ENCODE measurements at places on chromosomes 7 and 10.

DNA sequence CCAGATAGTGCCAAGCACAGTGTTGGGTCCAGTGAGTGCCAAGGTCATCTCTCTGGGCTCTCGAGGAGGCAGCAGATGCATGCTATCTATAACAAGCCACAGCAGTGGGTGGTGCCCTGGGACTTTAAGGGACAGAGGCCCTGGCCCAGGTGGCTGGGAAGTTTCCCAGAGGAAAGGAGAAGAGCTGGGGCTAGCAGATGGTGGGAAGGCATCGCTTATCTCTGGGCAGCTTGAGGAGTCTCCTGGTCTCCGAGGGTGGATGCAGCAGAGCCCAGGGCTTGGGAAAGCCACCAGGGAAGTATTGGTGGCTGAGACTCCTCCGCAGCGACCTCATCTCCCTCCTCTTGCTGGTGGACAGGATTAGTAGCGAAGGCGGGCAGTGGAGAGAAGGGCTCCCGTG, 63.4 kb upstream of the LRRC4 start:
- no peak for DNase-seq

DNA sequence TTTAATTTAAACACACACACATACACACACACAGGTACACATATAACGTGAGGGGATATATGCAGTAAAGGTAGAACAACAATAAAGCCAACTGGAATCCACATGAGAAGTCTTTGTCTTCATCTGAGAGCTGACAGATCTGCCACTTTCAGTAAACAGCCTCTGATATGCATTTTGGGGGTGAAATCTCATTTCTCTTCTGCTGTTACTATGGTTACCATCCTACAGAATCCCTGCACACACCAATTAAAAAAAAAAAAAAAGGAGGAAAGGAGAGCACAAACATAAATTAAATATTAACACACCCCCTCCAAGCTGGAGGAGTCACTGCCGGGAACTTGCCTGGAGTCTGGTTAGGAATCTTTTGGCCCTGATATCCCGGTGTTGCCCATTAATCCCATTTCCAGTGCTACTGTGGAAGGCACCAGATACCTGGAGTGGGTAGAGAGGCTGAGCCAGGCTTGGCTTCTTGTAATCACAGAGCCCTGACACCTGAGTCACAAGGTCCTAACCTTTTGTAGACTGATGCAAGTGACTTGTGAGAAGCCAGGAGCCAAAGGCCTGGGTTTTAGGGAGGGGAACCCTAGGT, 169.1 kb downstream of the LHFPL3 start:
- DNase-seq = no peak

- no peak for DNase-seq
Measured at GRCh38 chr10:17006631-17007417, 122.8 kb downstream of the CUBN start.

DNA sequence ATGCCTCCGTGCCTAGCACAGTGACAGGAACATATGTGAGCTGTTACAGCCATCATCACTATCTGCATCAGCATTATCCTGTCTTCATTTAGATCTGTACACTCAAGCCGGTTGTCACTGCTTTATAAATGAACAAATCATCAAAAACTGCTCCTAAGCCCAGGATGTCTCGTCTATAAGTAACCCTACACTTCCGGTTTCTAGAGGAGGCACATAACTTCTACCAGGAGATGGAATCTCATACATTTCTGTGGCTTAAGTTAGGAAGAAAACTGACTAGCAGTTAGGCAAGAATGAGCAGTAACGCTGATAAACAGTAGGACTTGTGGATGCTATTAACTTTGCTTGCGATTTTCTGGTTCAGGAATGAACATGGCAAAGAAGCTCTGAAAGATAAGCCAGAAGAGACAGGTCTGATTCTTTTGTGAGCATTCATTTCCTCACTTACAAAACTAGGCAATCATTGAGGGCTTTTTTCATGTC, 1199.2 kb downstream of the SORCS3 start:
- no peak for DNase-seq

DNA sequence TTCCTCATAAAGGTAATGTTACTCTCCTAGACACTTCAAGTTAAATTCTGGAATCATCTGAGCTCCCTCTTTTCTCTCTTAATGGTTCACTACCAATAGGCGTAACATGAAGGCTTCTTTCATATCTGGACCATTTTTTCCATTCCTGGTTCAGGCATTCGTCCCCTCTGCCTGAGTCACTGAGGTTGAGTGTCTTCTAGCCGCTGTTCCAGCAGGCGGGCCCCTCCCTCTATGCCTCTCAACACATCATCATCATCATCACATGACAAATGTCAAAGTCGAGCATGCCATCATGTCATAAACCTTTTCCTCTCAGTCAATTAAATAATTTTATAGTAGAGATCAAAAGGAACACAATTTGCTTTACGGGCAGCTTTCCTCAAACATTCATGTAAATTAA, 168.9 kb upstream of the ASAH2 start:
- no peak for DNase-seq

- no peak for DNase-seq
Measured at GRCh38 chr10:105189463-105189800, 548.3 kb downstream of the SORCS3 start.

DNA sequence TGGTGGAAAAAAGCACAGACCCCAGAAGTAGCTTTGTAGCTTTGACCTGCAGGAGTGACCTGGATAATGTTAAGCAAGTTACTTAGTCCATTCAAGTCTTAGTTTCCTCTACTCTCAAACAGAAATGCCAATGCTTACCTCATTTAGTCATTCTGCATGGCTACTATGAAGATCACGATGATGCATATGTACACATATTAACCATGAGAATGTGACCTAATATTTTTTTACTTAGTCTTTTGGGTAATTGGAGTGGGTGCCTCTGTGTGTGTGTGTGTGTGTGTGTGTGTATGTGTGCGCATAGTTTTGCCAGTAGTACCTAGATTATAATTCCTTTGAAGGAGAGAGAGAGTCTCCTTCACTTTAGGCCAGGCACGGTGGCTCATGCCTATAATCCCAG, 95.8 kb downstream of the NRP1 start:
- DNase-seq = no peak

DNA sequence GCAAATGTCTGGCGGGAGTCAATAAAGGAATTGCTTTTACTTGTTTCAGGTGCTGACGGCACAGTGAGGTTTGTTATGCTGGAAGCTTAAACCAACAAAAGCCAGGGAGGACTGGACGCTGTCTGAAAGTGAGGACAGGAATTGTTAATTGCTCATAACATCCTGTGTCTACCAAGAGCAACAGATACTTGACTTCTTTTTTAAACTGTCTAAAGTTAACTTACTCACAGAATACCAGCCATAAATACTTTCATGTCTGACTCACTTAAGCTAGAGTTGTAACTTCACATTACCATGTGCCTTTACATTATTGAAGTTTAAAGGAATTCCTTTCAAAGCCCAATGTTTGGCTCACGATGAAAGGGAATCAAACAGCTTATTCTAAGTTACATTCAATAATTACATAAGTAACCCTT, 252.7 kb upstream of the SHH start:
- DNase-seq = no peak

DNA sequence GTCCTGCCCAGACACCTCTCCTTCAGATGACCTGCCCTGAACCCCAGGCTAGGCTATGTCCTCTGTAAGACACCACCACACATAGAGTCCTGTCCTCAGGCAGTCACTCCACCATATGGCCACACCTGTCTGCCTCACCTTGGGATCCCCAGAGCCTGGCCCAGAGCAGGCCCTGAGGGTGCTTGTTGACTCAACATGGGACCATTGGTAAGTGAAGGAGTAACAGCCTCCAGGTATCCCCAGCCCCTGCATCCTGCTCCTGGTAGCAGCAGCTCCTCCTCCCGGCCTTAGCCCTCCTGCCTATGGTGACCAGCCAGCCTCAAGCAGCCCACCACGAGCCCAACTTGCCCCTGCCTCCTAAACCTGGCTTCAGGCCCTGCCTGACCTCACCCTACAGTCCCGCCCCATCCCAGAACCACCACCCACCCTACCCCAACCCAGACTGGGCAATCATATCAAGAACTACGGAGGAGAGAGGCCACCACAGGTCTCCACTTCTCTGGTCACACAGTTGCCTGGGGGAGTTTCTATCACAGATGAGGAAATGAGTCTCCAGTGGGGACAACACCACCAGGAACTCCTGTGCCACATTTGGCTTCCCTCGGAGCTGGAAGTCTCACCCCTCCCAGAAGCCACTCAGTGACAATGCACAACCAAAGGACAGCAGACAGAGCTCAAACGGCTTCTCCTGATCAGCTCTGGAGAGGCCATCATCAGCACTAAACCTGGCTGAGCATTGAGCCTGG, 136.6 kb downstream of the GRID1 start:
- DNase-seq = no peak

DNA sequence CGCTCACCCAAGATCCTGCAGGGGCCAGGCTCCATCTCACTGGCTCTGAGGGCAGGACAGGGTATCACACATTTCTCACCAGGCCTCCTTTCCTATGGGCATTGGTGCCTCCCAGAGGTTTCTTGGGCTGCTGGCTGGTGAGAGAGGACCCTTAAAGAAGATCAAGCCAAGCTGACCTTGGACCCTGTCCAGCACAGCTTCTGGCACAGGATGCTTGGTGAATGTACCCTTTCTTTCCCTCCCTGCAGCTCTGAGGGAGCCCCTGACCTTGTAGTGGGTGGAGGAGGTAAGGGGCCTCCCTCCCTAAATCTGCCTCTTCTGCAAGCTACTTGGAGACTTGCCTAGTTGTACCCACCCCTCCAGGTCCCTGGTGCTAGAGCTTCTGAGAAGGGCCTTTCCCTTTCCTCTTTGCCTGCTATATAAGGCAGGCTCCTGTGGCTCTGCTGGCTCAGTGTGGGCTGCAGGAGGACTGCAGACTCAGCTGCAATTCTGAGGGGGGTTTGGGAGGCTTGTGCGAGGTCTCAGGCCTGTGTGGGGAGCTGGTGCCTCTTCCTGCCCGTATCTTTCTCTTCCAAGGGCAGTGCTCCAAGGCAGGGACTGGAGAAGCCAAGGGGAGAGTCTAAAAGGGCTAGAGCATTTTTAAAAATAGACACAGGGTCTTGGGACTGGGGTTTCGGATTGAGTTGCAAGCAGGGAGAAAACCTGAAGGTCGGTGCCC, 11.7 kb upstream of the TRIM8 start:
- no peak for DNase-seq

GRCh38 chr7:84236398-84236797, 41.8 kb upstream of the SEMA3A start:
- DNase-seq = no peak

DNA sequence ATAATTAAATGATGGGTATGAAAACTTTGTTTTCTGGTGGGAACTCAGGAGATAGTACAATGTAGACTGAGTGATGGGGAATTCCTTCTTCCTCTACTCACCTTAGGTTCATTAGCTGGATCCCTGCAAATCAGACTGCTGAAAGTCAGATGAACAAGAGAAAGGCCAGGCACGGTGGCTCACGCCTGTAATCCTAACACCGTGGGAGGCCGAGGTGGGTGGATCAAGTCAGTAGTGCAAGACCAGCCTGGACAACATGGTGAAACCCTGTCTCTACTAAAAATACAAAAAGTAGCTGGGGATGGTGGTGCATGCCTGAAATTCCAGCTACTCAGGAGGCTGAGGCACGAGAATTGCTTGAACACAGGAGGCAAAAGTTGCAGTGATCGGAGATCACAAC, 28.7 kb upstream of the ST8SIA6 start:
- DNase-seq = no peak

- no peak for DNase-seq
Measured at GRCh38 chr7:130886438-130887135, 152.6 kb upstream of the KLF14 start.

- no peak for DNase-seq
Measured at GRCh38 chr10:98338896-98339295, 70.9 kb upstream of the LOXL4 start.

- DNase-seq = no peak
Measured at GRCh38 chr10:62130948-62131347, 137.7 kb downstream of the RTKN2 start.

DNA sequence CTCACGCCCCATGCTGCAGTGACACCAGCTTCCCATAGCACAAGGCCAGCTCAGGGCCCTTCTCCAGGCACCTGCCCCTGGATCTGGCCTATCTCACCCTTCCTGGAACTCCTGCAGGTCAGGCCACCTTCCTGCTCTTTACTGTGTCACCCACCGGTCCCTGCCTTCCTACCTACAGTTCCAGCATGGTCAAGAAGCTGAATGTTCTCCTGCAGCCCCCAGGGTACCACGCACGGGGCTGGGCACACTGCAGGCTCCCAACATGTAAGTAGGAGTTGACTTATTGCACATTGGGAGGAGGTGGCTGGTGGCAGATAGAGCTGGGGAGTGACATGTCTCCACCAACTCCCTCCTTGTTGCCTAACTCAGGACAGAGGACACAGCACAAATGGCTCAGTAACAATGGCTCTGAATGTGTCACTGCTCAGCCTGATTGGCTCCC, 14.5 kb downstream of the ITPRIP start:
- no peak for DNase-seq

DNA sequence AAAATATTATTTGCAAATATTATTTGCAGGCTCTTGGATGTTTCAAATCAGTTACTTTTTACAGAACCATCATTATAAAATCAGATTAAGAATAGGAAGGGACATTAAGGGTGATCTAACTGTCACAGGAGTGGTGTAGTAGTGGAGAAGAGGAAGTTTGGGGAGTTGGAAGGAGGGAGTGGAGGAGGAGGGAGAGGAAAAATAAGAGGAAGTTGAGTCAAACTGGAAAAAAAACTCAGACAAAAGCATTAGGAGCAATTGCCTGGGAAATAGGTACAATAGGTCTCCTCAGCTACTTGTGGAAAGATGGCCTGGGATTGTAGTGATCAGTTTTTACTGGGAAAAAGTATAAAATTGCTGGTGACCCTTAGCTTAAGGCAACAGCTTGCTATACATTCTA, 77.7 kb upstream of the GPR37 start:
- no peak for DNase-seq

- DNase-seq = no peak
Measured at GRCh38 chr10:35770817-35771355, 128.8 kb upstream of the FZD8 start.

DNA sequence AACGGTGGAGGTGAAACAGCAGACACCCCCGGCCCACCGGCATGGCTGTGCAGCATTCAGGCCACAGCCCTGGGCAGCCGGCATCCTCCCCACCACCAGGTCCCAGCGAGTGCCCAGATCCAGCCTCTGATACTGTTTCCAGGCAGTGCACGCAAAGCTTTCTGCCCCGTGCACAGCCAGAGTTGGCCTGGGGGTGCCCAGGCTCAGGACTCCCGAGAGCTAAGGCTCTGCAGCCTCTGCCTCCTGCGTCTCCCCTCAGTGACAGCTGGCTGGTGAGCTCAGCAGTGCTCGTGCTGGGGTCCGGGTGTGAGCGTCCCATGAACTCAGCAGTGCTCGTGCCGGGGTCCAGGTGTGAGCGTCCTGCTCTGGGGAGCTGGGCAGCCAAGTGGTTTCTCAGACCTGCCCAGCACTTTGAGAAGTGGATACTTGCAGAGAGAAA, 65.4 kb downstream of the CFAP46 start:
- DNase-seq = no peak

- DNase-seq = no peak
Measured at GRCh38 chr10:72108830-72109635, 20.7 kb upstream of the SPOCK2 start.

DNA sequence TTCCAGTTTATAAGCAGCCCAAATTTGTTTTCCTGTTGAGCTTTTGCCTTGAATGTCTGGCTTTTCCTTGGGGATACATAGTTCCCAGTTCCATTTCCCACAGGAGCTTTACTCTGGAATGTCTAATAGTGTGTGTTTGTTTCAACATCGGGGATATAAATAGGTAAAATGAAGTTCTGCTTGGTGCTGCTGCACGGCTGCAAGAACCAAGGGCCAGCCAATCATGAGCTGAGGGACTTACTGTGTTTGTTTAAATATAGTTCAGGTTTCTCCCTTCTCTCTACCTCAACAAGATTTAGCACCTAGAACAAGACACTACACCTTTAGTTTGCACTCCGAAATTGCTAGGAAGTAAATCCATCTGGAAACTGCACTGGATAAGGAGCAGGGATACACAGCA, 43.9 kb downstream of the GRM8 start:
- DNase-seq = no peak

GRCh38 chr7:80542398-80542797, 30.5 kb upstream of the GNAT3 start:
- no peak for DNase-seq
